ENCODE measurements at places on chromosomes 2 and 18. TPM values are rescaled to one million over a fixed set of nuclear protein-coding genes. Genes with fewer than 3 reads are reported as not detected.

RFX8 gene
- not detected for total RNA-seq

KLF11 gene
- total RNA-seq: 3.6 TPM

TNFAIP6 gene
- total RNA-seq: 0.89 TPM

CAPN10 gene
- 25.0 TPM for total RNA-seq

RETSAT gene
- total RNA-seq: 55.5 TPM

PARD3B gene
- 0.93 TPM for total RNA-seq

LYG1 gene
- 1.7 TPM for total RNA-seq

CTAGE1 gene
- not detected for total RNA-seq

TLX2 gene
- total RNA-seq: 0.28 TPM

CERKL gene
- 0.31 TPM for total RNA-seq

FTCDNL1 gene
- 3.0 TPM for total RNA-seq

RNF138 gene
- total RNA-seq: 11.8 TPM

PJVK gene
- 1.4 TPM for total RNA-seq

G6PC2 gene
- not detected for total RNA-seq

VWA3B gene
- not detected for total RNA-seq

CD28 gene
- total RNA-seq: not detected

KIDINS220 gene
- total RNA-seq: 20.7 TPM

EFEMP1 gene
- 39.6 TPM for total RNA-seq

STAT4 gene
- 4.5 TPM for total RNA-seq

INPP5D gene
- 0.53 TPM for total RNA-seq

RAB6C gene
- not detected for total RNA-seq

CD207 gene
- total RNA-seq: not detected

FBLN7 gene
- 0.53 TPM for total RNA-seq

TBR1 gene
- total RNA-seq: 0.05 TPM

HOXD8 gene
- total RNA-seq: 6.2 TPM

DHRS9 gene
- 3.3 TPM for total RNA-seq

ATP8B1 gene
- total RNA-seq: 5.5 TPM

TMEM131 gene
- 14.4 TPM for total RNA-seq

PLEK gene
- not detected for total RNA-seq

SP100 gene
- 26.5 TPM for total RNA-seq

GRP gene
- not detected for total RNA-seq

UPP2 gene
- not detected for total RNA-seq

NYAP2 gene
- total RNA-seq: not detected

MTCL1 gene
- total RNA-seq: 55.3 TPM

FEV gene
- total RNA-seq: not detected

PNPT1 gene
- 25.5 TPM for total RNA-seq

SKOR2 gene
- total RNA-seq: not detected

Measured in A549 treated with AZD2906 at 1 μM for 4 hours (cell line).